Cardiac muscle cell (in vitro differentiated cells and primary cell): ENCODE measurements at places on chromosomes 5 and 9. TPM values are rescaled to one million over a fixed set of nuclear protein-coding genes. Genes with fewer than 3 reads are reported as not detected.

GRCh38 chr5:76641514-76642120 is 18.4 kb upstream of the F2RL2 start:
- H3K27me3 ChIP-seq = no peaks in the 10 kb centered on the region
- no peaks in the 10 kb centered on the region for H3K36me3 ChIP-seq
- H3K4me3 ChIP-seq = no peak overlapping the region
- DNase-seq = peak; percentile 81
- no peak overlapping the region for H3K27ac ChIP-seq
- H3K4me1 ChIP-seq = no peaks in the 10 kb centered on the region

GRCh38 chr5:111774525-111774924 is 17.5 kb upstream of the NREP start:
- no peaks in the 10 kb centered on the region for H3K36me3 ChIP-seq
- H3K4me1 ChIP-seq = peaks cover 9% of the 10 kb centered on the region

DNA sequence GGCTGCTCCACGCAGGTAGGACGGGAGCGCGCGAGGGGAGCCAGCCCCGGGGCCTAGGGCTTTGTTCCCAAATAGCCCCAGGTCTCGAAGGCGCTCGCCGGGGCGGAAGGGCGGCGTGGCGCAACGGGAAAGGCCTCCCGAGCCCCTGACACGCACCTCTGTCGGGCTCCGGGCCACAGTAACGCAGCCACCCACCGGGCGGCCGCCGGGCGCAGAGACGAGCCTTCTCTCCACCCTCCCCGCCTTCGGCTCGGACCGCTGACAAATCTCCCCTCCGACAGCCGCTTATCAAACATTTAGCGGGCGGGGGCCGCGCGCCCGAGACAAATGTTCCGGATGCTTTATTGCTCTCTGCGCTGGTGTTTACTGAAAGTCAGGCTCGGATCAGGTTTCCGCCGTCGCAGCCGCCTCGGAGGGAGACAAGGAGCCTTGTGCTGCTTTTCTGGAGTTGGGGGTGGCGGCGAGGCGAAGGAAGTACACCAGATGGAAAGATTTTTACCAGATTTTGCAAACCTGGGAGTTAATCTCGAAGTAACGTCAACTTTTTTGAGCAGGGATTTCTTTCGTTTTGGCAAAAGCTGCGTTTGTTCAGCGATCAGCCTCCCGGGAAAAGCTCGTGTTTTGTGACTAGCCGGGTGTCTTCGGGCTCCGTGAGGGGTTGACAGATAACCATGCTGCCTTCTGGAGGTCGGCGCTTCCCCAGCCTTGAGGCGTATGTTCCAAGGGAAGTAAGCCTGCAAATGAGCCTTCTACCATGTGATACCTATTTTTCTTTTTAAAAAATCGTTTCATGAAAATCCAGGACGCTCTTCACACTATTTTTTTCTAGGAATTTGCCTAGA is 950 bp downstream of the RGMB start:
- H3K36me3 ChIP-seq = no peaks in the 10 kb centered on the region
- DNase-seq = peak; percentile 80
- H3K4me3 ChIP-seq = peak overlapping the region; percentile 81
- H3K27me3 ChIP-seq = peaks cover 16% of the 10 kb centered on the region
- peaks cover 10% of the 10 kb centered on the region for H3K4me1 ChIP-seq

DNA sequence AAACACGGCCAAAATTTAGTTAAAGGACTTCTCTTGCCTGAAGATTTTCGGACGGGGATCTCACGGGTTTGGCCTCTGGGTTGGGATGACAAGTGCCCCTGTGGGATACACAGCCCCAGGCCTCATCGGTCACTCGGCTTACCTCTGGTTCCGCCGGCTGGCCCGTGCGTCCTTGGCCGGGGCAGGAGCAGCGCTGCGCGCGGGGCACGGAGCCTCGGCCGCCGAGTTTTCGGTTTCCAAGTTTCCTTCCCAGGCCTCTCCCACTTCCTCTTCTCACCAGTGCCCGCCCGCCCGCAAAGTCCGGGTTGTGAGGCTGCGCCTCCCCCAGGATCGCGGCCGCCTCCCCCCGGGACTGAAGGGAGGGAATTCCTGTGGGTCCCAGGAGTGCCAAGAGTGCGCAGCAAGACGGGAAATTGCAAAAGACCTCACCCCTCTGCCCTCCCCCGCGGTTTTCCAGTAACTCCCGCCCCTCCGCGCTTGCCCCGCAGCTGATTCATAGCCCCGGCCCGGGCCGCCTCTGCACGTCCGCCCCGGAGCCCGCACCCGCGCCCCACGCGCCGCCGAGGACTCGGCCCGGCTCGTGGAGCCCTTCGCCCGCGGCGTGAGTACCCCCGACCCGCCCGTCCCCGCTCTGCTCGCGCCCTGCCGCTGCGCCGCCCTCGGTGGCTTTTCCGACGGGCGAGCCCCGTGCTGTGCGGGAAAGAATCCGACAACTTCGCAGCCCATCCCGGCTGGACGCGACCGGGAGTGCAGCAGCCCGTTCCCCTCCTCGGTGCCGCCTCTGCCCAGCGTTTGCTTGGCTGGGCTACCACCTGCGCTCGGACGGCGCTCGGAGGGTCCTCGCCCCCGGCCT is at the start of gene OSMR:
OSMR (plus strand) TSS at position 487 of the 853 bp plus-strand sequence. CDS start 23,033 bp downstream, outside the sequence.
- H3K36me3 ChIP-seq = no peaks in the 10 kb centered on the region
- no peak within 1 kb of the TSS for H3K27ac ChIP-seq
- peak; percentile 100 for DNase-seq
- no peaks in the 10 kb centered on the region for H3K4me1 ChIP-seq
- peak within 1 kb of the TSS; percentile 30 for H3K4me3 ChIP-seq
- peaks cover 56% of the 10 kb centered on the region for H3K27me3 ChIP-seq

GRCh38 chr9:4849369-4849768 is 56.6 kb downstream of the RCL1 start:
- H3K4me3 ChIP-seq = no peak overlapping the region
- peaks cover 5% of the 10 kb centered on the region for H3K36me3 ChIP-seq
- no peaks in the 10 kb centered on the region for H3K27me3 ChIP-seq
- no peak for DNase-seq

The FBXL7 gene
- total RNA-seq = 19.0 and 22.5 TPM in 2 replicates

The CCDC180 gene
- total RNA-seq = 3.7 and 15.7 TPM in 2 replicates
